OCI-M1 (cell line): ENCODE measurements at places on chromosomes 1 and 21.
A peak's percentile ranks its signal among the peaks of the same experiment; 100 is the strongest.

DNA sequence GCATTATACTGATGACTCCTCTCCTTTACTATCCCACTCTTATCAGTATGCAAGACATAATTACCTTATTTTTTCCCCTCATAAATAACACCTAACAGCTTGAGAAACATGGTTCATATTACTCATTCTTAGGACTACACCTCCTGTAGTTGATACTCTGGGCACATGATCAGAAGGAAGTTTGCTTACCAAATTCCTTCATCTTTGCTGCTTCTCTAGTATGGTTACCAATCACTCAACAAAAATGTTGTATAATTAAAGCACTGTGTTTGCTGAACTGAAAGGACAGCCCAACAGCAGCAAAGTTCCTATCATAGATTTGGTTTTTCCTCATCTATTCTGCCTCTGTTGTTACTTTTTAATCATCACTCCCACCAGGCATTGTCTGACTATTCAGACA lies 586.3 kb downstream of the LRRIQ3 start:
- no peak for DNase-seq

GRCh38 chr1:172851077-172851476 lies 192.2 kb downstream of the FASLG start:
- no peak for DNase-seq

- peak; percentile 37 for DNase-seq
These were observed 1809.6 kb downstream of the BRINP3 start for GRCh38 chr1:188668083-188668482.

GRCh38 chr1:52614671-52615070 lies 12.5 kb downstream of the GPX7 start:
- DNase-seq = no peak

DNA sequence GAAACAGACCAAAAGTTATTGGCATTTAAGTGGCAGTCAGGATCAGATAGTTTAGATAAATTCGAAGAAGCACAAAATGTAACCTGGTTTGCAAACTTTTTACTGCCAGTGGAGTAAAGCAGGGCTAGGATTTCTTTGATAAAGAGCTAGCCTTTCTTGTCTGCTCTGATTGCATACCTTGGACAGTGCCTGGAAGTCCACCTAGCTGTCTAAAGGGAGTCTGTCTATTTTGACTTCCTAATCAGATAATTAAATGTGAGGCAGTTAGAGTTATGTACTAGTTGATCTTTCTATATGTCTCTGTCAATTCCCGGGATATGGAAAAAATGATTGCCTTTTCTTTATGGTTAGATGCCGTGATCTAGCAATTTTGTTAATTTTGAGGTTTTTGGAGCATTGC lies 4.1 kb downstream of the GPSM2 start:
- DNase-seq = no peak

GRCh38 chr21:45709173-45709572 lies 65.6 kb downstream of the PCBP3 start:
- no peak for DNase-seq

DNA sequence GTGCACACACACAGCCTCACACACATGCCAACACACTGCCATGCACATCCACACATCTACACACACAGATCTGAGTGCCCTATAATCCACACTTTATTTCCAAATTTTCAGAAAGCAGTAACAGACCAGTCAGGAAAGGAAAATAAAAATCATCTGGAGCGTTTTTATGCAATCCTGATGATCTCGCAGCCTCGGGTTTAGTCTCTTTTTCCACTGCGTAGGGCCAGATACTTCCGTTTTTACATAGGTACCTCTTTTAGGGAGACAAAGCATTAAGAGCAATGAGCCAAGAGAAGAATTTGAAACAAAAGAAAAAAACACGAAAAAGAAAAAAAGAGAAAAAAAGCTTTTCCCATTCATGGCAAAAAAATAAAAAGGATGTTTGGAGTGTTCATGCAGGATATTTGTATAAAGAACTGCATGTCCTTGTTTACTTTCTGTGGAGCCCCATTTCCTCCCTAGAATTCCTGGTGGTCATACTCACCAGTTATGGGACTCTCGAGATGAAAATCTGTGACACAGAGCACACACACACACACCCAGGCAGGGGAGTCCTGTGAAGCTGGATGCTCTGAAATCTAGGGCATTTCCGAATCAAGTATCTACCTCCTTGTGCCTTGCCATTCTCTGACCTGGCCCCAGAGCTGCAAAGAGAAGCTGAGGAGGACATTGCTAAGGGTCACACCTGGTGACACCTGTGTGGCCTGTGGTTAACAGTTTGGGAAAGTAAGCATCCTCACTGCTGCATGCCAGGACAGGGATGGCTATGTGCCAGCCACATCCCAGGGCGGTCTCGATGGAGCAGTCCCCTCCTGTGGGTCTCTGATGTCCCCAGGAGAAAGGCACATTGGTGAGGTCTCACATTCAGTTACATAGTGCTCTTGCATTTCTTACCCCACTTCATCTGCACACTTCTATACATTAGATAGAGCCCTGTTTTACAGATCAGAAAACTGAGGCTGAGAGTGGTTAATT lies 83.6 kb downstream of the RUNX1 start:
- no peak for DNase-seq

DNA sequence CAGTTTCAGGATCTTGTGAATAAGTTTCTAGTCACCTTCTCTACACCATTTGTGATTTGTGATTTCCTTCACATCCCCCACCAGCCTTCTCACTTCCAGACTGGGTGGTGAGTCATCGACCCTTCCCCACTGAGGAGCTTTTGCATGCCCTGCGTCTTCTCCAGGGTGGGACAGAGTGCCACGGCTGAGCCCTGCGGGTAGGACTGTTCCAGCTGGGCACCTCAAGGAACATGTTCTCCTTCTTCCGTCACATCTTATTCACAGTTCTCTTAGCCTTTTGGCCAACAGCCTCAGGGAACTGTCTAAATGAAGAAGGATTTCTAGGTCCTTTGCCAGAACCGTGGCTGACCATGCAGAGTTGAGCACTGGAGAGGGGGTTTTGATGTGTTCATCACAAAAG lies 116.5 kb downstream of the TMEM53 start:
- DNase-seq = no peak

DNA sequence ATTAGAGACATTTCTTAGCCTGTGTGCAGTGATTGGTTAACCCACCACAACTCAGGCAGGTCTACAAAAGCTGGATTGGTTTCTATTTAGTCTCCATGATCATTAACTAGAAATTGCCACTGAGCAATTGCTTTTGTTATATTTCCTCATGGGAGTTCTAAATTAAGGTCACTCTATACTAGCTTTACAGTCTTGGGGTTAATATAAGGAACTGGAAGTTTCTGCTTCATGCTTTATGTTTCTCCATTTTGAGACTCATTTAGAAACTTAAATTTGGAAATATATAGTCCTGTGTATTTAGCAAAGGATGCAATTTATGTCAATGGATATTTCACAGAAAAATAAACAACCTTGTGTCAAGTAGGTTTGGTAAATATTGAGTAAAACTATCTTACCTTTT lies 137.5 kb downstream of the HLX start:
- DNase-seq = no peak

GRCh38 chr1:231527586-231528171 lies 790 bp upstream of the TSNAX start:
- no peak for DNase-seq

DNA sequence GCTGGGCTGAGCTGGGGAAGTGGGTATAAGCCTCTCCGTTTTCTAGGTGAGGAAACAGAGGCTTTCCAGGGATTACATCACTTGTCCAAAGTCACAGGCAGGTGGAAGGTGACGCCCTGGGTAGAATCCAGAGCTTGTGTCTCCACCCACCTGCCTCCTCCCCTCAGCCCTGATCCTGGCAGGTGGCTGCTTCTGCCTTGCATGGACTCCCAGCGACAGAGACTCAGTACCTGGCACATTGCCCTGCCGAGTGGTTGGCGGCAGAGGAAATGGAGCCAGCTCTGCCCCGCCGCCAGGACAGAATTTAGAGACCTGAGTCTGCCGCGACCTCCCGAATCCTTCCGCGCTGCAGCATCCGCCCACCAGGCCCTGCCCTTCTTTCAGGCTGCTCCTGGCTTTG lies 2.1 kb downstream of the PLA2G2E start:
- DNase-seq = no peak

DNA sequence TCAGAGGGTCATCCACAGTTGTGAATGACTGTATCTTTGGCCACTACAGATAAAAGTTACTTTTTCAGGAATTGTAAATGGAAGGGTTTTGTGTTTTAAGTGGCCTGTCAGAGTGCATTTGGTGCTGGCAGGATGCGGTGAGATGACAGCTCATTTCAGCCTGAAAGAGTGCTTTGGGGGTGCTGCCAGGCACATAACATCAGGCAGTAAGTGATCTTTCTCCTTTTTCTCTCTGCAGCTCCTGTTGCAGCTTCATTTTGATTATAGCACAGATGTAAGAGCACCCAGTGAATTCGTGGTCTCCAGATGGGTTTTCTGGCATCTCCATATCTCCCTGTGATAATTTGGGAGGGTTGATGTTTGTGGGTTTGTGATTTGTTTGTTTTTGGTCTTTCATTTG lies 14.8 kb upstream of the FAM163A start:
- DNase-seq = no peak

GRCh38 chr1:91872000-91872399 lies 14.0 kb downstream of the TGFBR3 start:
- no peak for DNase-seq

DNA sequence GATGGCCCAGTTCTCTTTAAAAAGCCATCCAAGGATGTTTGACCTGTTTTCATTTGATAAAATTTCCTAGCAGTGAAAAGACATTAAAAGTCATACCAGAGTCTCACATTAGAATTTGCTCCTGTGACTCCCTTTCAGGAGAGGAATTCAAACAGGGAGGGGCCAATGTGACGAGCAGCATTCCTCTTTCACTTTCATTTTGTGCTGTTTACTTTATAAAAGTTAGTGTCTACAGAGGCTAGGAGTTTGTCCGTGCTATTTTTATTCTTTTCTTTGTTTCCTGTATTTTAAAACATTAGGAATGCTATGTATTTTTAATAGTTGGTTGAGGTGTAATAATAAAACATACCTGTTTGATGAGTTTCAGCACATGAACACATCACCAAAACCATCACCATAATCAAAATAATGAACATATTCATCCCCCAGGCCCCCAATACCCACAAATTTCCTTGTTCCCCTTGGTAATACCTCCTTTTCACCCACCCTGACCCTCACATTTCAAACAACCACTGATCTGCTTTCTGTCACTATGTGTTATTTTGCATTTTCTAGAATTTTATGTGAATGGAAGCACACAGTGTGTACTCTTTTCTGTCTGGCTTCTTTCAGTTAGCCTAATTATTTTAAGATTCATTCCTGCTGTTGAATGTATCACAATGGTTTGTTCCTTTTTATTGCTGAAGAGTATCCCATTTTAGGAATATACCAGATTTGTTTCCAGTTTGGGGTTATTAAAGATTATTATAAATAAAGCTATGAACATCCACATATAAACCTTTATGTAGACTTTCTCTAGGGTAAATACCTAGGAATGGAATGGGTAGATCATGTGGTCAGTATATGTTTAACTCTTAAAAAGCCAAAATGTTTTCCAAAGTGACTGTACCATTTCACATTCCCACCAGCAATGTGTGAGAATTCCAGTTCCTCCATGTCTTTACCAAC lies 129.5 kb downstream of the TENT5C start:
- peak; percentile 93 for DNase-seq

DNA sequence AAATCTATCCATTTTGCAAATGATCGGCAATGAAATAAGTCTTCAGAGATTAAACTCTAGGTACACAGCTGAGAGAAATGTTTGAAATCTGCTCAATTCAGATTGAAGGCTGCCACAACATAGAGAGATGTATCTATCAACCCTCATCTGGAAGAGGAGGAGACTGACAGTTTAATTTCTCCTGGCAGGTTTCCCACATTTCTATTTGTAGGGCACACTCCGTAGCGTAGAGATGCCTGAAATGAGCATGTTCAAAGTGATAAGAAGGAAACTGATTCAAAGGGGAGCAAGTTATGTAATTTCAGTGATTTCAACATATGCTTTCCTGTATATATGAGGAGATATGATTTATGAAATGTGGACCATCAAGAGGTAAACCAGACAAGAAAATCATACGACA lies 44.1 kb downstream of the NIBAN1 start:
- DNase-seq = peak; percentile 92

- DNase-seq = no peak
These were observed 118.3 kb downstream of the KCNK1 start for GRCh38 chr1:233732206-233732605.

DNA sequence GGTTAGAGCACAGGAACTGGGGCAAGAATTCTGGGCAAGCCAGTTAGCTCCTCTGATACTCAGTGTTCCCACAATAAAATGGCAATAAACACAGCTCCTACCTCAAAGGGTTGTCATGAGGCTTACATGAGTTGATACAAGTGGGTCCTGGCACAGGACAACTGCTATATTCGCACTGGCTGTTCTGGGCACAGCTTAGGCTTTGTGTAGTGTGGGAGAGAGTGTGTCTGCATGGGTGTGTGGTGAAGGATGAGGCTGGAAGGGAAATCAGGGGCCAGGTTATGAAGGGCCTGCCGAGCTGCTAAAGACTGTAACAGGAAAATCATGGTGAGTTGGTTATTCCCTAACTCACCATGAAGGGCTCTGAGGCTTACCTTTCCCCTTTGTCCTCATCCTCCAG lies 18.7 kb downstream of the ETV3 start:
- no peak for DNase-seq

GRCh38 chr1:116001739-116002487 lies 25.6 kb downstream of the SLC22A15 start:
- DNase-seq = no peak

GRCh38 chr1:20192871-20193411 lies 6.6 kb upstream of the PLA2G2C start:
- DNase-seq = no peak

GRCh38 chr1:185044981-185045813 lies at the start of gene RNF2:
RNF2 (plus strand) TSS chr1:185045558; CDS start chr1:185087554, 41,996 bp downstream.
- DNase-seq = peak; percentile 91

DNA sequence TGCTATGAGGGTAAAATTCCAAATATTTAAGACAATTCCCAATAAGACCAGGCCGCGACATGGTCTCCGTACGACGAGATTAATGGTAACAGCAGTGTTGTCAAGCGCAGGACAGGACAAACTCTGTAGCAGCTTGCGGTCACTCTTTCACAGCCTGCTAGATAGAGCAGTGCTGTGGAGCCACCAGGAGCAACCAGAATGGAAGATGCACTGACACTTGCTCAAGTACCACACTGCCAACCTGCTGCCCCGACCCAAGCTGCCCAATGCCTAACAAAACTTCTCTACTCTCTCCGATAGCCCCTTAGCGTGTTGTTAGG lies 636 bp downstream of the WARS2 start:
- DNase-seq = no peak

GRCh38 chr1:146032631-146033219 lies 11.2 kb upstream of the HJV start:
- DNase-seq = peak; percentile 89
